Adrenal gland (tissue), 19 donors: ENCODE measurements at places on chromosomes 4 and X. TPM values are rescaled to one million over a fixed set of nuclear protein-coding genes. Genes with fewer than 3 reads are reported as not detected.

GRCh38 chrX:133608406-133608805 is 193.1 kb upstream of the GPC4 start:
- DNase-seq: no peak

The FOXR2 gene
- not detected for total RNA-seq

GRCh38 chrX:70878902-70879301 is 29.6 kb downstream of the TEX11 start:
- no peak for DNase-seq

The SCD5 gene
- 85.9 TPM for total RNA-seq

DNA sequence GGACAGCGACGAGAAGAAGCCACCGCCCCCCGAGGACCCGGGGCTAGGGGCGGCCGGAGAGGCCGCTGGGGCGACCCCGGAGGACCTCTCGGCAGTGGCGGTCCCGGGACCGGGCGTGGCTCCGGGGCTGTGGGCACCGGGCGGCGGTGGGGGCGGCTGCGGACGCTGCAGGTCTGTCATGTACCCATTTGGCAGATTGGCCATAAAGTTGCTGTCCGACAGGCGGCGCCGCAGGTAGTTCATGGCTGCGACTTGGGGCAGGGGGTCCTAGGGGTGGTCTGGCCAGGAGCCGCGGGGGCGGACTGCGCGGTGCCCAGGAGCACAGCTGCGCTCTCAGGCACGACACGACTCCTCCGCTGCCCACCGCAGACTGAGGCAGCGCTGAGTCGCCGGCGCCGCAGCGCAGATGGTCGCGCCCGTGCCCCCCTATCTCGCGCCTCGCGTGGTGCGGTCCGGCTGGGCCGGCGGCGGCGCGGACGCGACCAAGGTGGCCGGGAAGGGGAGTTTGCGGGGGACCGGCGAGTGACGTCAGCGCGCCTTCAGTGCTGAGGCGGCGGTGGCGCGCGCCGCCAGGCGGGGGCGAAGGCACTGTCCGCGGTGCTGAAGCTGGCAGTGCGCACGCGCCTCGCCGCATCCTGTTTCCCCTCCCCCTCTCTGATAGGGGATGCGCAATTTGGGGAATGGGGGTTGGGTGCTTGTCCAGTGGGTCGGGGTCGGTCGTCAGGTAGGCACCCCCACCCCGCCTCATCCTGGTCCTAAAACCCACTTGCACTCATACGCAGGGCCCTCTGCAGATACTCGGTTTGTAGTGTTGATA is at the start of gene SYN1:
TSS of gene SYN1 (minus strand) at position 372 of the 817 bp plus-strand sequence. CDS start at position 243, 129 bp downstream.
- DNase-seq: peak; percentile 83

The GPR50 gene
- total RNA-seq: 0.06 TPM

DNA sequence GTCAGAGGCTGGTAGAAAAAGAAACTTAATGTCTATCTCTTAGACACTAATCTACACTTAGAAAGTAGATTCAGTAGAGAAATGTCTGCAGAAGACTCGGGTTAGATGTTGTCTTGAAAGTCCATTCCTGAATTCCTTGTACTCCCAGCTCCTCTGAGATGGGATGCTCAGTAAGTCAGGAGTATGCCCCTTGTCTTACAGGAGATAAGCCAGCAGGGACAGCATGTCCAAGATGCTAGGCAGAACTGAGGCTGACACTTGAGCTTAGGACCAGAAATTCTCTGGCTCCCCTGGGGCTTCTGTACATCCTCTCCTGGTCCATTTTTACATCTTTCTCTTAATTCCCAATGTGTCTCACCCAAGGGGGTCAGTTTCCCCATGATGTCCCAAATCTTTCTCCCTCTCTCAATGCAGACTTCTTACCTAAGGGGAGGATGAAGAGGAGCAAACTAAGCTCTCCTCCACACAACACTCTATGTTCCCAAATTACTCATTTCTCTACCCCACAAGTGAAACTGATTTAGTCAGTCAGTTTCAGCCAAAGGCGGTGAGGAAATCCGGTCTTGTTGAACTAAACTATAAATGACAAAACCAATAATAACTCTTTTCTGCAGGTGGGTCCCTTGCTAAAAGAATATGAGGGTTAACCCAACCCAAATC is 558.2 kb upstream of the DIPK2B start:
- no peak for DNase-seq

The SSX4B gene
- not detected for total RNA-seq

GRCh38 chr4:10093801-10094552 is 22.6 kb downstream of the WDR1 start:
- DNase-seq: peak; percentile 66

The PCDH19 gene
- total RNA-seq: 0.14 TPM

The TRMT10A gene
- total RNA-seq: 6.6 TPM

GRCh38 chr4:61540944-61541343 is 340.8 kb downstream of the ADGRL3 start:
- DNase-seq: no peak

The STOX2 gene
- 3.3 TPM for total RNA-seq

DNA sequence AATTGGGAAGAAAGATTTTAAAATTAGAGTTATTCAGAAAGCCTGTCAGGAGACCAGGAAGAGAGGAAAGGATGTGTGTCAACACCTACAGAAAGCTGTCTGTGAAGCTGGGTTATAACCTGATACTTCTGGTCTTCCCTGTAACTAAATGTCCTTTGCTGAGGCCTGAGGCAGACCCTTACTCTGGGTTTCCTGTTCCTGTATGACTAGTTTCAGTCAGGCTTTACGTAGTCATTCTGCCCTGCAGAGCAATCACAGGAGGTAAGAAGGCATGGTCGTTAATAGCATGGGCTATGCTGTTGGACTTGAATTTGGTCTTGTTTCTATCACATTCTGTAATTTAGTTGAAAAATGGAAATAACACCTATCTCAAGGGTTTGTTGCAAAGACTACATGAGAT is 110.5 kb upstream of the IGFBP7 start:
- no peak for DNase-seq

The GCNA gene
- 1.8 TPM for total RNA-seq

The ATP10D gene
- 40.0 TPM for total RNA-seq
